Type B pancreatic cell (in vitro differentiated cells): ENCODE measurements at places on chromosomes 3 and 15. TPM values are rescaled to one million over a fixed set of nuclear protein-coding genes. Genes with fewer than 3 reads are reported as not detected.

The TMEM62 gene
- 11.5 and 22.1 TPM in 2 replicates for total RNA-seq

The CDC25A gene
- 13.0 and 28.0 TPM in 2 replicates for total RNA-seq

GRCh38 chr3:128784232-128784631, 58.2 kb downstream of the RAB7A start:
- no peak overlapping the region for H3K4me3 ChIP-seq
- no peak overlapping the region for H3K27ac ChIP-seq
- no peak for DNase-seq
- H3K27me3 ChIP-seq = no peaks in the 10 kb centered on the region
- H3K36me3 ChIP-seq = no peaks in the 10 kb centered on the region

- H3K36me3 ChIP-seq = peaks cover 4% of the 10 kb centered on the region
- H3K4me3 ChIP-seq = no peak overlapping the region
- peaks cover 14% of the 10 kb centered on the region for H3K27me3 ChIP-seq
- DNase-seq = no peak
Observed at GRCh38 chr3:114026331-114026730, 30.0 kb downstream of the CCDC191 start.

GRCh38 chr3:46022909-46023785, 4.1 kb downstream of the XCR1 start:
- no peak for DNase-seq
- no peak overlapping the region for H3K4me3 ChIP-seq
- no peaks in the 10 kb centered on the region for H3K27me3 ChIP-seq
- H3K27ac ChIP-seq = no peak overlapping the region
